ENCODE measurements at places on chromosomes 2 and 18. TPM values are rescaled to one million over a fixed set of nuclear protein-coding genes. Genes with fewer than 3 reads are reported as not detected.

SP140 gene
- total RNA-seq, result 4.2 TPM

KRTCAP3 gene
- total RNA-seq, result 65.7 TPM

TCF4 gene
- 44.5 TPM for total RNA-seq

ABCG8 gene
- total RNA-seq, result 2.6 TPM

RNPEPL1 gene
- 91.8 TPM for total RNA-seq

HS1BP3 gene
- total RNA-seq, result 50.3 TPM

KCTD1 gene
- 21.4 TPM for total RNA-seq

FAP gene
- 1.8 TPM for total RNA-seq

NUP35 gene
- total RNA-seq, result 12.2 TPM

PSMA8 gene
- not detected for total RNA-seq

FOXD4L1 gene
- 0.17 TPM for total RNA-seq

REG3A gene
- total RNA-seq, result 2.9 TPM

EXOC6B gene
- 37.1 TPM for total RNA-seq

LRRC30 gene
- not detected for total RNA-seq

DSG1 gene
- 0.89 TPM for total RNA-seq

DNA sequence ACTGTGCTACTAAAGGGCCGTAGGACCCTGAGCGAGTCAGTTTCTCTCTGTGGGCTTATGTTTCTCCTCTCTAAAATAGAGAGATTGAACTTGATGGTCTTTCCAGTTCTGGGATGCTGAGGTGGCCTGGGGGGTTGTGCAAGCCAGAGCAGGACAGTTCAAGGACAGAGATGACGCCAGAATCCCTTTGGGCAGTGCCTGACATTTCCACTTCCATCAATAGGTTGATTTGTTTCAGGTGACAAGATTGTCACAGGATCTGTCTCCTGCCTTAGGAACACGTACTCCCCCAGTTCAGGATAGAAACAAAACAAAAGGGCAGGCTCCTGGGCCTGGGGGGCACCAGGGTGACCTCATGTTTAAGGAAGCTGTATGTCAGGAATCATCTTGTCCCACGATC is 82.0 kb downstream of the XDH start:
- DNase-seq, result no peak

GRCh38 chr2:226887940-226888339 is 52.1 kb downstream of the RHBDD1 start:
- DNase-seq, result no peak

DNA sequence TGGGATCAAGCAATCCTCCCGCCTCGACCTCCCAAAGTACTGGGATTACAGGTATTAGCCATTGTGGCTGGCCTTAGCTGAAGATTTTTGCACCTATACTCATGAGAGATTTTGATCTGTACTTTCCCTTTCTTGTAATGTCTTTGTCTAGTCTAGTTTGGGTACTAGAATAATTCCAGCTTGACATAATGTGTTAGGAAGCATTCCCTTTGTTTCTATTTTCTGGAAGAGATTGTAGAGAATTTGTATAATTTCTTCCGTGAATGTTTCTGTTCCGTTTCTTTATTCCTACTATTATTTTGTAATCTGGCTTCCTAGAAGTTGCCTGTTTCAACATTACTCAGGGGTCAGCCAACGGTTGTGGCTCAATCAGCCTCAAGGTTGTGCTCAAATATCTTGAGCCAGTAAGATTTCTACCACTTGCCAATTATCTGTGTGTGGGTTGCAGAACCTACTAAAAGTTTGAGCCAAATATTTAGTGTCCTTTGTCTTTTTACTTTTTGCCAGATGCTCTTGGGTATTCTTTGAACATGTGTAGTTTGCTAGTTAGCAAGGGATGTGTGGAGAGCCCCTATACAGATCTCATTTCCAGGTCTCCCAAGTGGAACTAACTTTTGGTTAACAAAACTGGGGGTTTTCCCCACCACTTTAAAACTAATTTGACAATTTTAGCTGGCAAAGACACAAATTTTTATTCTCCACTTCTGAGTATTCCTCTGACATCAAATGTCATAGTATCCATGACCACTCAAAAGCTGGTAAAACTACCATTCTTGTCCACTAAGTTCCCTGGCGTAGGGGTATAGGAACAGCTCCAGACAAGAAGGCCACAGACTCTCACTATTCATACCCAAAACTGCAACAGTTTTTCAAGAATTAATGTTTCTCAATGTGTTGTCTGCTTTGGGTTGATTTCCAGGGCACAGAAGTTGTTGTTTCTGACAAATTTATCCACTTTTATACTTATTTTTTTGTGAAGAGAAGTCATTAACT is 42.8 kb upstream of the BAZ2B start:
- DNase-seq, result peak; percentile 18

GRCh38 chr2:234512884-234513669 is 16.2 kb upstream of the ARL4C start:
- DNase-seq, result no peak

- no peak for DNase-seq
These were observed 38.8 kb upstream of the ACYP2 start for GRCh38 chr2:54076586-54076985.

DNA sequence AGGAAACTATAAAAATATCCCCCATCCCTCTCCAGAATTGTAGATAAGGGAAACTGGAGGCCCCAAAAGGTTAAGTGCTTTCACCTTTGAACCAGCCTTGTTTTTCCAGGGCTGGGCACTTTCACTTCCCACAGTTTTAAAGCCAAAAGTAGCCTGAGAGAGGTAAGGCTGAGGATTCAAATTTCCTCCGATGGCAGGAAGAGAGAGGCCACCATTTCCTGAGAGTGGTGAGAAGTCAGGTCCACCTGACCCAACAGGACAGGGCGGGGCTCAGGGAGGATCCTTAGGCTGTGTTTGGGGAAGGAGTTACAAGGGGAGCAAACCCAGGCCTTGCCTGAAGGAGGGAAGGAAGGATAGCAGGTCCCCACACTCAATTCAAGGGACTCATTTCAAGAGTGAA is 4.7 kb upstream of the TEX261 start:
- no peak for DNase-seq

DNA sequence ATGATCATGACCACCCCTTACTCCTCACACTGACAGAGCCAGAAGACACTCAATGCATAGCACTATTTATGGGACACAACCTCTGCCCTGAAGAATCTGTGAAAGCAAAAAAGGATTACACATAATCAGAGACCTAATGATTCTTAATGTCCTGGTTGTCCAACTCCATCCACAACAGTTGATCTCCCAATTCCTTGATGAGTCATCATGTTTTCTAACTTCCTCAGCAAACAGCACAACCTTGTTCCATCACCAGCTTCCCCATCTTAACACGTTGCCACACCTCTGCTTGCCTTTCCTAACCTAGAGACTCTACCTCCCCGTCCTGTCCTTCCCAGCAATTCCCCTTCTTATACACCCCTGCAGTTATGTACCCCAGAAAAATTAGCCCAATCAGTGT is 13.2 kb upstream of the MARCHF4 start:
- no peak for DNase-seq

- no peak for DNase-seq
These were observed 495.8 kb upstream of the ACVR2A start for GRCh38 chr2:147348931-147349555.

GRCh38 chr18:66601649-66602048 is 2.2 kb downstream of the CDH19 start:
- DNase-seq, result no peak

DNA sequence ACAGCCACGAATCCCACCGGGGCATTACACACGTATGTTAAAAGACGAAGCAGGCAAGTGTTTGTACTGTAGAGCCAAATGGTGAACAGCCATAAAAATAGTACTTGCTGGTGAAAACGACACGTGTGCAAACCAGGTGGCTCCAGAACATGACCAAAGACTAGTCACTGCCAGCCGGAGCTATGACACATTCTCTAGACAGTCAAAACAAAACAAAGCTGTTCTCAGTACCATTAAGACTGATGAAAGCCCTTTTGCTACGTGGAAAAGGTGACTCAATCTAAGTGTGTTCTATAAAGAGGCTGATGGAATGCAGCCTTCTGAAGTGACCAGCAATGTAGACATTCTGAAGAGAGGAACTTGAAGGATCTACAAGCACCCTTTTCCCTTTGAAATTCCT is 367.7 kb upstream of the NETO1 start:
- DNase-seq, result no peak

GRCh38 chr2:96156926-96157648 is 11.8 kb upstream of the DUSP2 start:
- no peak for DNase-seq

- no peak for DNase-seq
These were observed 88.6 kb upstream of the ID2 start for GRCh38 chr2:8593243-8593642.

GRCh38 chr2:112798979-112799975 is 15.0 kb upstream of the IL1A start:
- DNase-seq, result no peak

DNA sequence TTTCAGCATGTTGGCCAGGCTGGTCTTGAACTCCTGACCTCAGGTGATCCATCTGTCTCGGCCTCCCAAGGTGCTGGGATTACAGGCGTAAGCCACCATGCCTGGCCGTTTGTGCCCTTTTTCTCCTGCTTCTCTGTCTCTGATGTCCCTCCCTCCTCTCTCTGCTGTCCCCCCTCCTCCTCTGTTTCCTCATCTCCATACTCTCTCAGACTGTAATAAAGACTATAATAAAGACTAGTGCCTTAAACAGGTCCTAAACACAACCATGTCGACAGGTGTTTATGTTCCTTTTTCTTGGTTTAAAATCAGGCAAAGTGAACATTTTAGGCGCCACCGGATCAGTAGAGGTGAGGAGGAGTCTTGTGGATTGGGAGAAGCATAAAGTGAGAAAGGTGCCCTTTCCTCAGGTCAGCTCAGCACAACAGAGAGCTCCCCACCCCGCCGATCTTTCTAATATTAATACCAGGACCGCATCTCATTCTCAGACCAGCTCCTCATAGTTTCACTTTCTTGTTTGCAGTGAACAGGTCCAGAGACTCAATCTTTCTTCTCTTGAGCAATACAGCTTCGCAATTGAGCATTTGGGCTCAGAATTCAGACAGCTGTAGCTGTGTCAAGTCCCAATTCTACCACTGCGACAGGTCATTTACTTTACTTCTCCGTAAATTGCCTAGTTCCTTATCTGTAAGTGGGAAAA is 23.7 kb downstream of the TIMM21 start:
- no peak for DNase-seq

DNA sequence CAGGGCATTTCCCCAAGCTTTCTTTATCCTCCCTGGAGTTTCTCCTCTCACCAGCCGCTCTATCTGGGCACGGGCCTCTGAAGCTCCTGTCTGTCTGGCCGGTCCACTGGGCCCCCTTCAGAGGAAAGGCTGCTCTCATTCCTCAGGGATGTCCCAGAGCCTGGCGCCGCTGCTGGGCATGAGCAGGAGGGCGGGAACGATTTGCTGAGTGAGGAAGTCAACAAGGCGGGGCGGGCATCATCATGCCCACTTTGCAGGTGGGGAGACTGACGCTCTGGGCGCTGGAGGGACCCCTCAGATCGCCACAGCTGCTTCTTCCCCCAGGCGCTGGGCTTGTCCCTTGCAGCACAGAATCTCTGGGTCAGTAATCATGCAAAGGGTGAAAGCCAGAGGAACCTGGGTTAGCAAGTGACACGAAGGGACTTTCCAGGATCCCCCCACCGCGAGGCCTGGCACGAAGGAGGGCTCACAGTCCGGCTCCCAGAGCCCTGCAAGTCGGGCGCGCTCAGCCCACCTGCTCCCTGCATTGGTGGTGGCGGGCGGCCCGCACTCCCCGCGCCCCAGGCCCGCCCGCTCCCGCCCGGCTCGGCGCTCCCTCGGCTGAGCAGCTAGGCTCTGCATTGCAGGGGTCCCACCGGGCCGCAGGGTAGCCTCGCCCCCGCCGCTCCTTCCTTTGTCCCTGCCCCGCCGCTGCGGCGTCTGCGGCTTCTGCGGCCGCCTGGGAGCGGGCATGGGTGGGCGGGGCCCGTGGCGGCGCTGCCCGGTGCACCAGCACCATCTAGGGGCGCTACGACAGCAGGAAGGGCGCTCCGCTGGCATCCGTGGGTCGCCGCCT is 157.8 kb downstream of the CYRIA start:
- peak; percentile 37 for DNase-seq

- DNase-seq, result no peak
These were observed 492.8 kb upstream of the RAB12 start for GRCh38 chr18:8116341-8117005.

DNA sequence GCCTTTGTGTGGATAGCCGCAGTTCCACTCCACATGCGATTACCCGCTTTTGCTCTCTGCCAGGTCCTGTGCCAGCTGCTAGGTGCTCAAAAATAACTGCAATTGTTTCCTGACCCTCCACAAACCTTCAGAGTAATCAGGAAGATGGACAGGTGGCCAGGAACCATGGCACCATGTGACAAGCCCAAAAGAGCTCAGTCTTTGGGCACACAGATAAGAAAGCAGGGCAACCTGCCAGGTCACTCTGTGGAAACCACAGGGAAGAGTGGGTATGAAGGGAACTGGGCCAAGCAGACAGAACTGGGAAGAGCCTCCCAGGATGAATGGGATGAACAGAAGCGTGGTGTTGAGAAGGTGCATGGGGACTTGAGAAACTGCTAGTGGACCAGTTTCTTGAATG is 79.4 kb upstream of the AGAP1 start:
- peak; percentile 85 for DNase-seq

DNA sequence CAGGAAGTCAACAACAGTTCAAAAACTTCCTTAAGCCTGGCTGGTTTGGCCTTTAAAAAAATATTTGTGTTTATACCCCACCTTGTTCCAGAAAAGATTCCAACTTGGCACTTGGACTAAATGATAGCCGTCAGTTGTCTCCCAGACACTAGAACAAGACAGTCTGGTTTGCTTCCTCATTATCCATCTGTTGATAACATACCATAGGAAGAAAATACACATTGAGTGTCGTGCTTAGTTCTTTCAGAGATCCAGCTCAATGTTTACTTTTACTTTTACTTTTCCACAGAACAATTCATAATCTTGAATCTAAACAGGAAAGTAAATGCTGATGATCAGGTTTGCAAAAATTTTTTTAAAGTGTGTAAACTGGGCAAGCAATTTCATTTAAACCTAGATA is 2.4 kb upstream of the VPS54 start:
- no peak for DNase-seq

- no peak for DNase-seq
These were observed 541.6 kb downstream of the SLC4A3 start for GRCh38 chr2:220168891-220169546.

- no peak for DNase-seq
These were observed 262.1 kb downstream of the LPIN1 start for GRCh38 chr2:12008425-12009061.

- no peak for DNase-seq
These were observed 34.8 kb downstream of the POU3F3 start for GRCh38 chr2:104888489-104889258.

DNA sequence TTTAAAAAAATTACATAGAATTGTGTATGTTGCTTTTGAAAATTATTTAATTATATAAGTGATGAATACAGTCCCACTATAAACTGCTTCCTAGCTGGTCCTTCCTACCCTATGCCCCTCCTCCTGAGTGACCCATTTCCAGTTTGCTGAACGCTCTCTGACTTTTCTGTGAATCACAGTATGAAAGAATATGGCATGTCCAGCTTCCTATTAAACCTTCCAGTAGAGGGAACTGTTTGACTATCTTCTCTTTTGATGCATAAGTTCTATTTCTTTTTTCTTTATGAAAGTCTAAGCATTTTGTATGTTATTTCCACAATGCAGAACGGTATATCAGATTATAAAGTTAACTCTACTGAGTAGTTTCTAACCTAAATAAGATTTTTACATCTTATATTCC is 41.3 kb downstream of the PSMG2 start:
- no peak for DNase-seq

- no peak for DNase-seq
These were observed 62.6 kb downstream of the COL5A2 start for GRCh38 chr2:189116979-189117378.

Measured in mucosa of gallbladder (tissue), 1 donor.